ENCODE measurements at places on chromosomes 4 and X. TPM values are rescaled to one million over a fixed set of nuclear protein-coding genes. Genes with fewer than 3 reads are reported as not detected.

DNA sequence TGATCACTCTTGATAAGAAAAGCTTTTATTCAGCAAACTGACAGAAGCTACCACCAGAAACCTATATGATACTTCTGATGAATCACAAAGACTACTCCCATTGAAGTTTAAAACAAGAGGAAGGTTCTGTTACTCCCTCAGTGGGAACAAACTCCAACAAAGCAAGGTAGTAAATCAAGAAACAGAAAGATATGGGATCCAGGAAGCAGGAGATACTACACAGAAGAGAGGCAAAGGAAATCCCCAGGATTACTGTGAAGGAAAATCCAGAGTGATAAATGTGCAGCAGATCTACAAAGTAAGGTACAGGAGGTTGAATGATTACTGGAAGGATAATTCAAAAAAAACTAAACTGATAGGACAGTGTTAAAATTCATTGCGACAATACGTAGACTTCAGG, 222.4 kb downstream of the HHIP start:
- H3K4me3 ChIP-seq = no peak overlapping the region
- DNase-seq = no peak
- no peaks in the 10 kb centered on the region for H3K36me3 ChIP-seq

- no peaks in the 10 kb centered on the region for H3K27me3 ChIP-seq
- H3K4me1 ChIP-seq = no peaks in the 10 kb centered on the region
- no peak for DNase-seq
- no peaks in the 10 kb centered on the region for H3K36me3 ChIP-seq
Observed at GRCh38 chrX:122869171-122869570, 314.9 kb upstream of the GRIA3 start.

DNA sequence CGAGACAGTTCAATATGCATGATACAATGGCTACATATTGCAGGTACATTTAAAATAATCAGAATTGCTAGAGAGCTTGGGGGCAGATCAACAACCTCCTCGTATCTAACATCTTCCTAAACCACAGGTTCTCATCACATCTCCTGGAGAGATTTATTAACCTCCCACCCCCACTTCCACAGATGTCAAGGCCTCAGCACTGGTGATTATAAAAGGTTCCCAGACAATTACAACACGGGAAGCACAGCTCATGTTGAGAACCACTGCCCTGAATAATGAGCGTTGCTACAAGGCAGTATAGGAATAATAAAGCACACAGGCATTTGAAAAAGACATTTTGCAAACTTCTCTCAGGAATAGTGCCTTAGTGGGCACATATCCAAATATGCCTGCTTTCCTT, 42.8 kb downstream of the ELOVL6 start:
- no peak overlapping the region for H3K27ac ChIP-seq
- no peaks in the 10 kb centered on the region for H3K27me3 ChIP-seq
- H3K36me3 ChIP-seq = no peaks in the 10 kb centered on the region
- no peaks in the 10 kb centered on the region for H3K4me1 ChIP-seq
- no peak overlapping the region for H3K4me3 ChIP-seq

DNA sequence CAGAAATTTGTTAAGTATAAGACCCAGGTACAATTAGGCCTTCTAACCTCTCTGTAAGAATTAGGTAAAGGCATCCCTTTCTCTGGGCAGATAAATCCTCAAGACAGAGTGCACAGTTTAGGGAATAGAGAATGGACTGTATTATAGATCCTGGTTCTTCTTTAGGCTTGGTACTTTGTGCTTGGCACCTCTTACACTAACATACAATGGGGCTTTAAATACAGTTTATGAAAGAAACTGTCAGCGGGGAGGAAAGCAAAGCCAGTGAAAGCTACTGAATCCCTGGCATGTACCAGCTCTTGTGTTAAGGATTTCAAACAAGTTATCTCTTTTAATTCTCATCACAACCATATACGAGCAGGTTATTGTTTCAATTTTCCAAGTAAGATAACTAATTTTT, 1350.0 kb downstream of the ADGRL3 start:
- no peaks in the 10 kb centered on the region for H3K27me3 ChIP-seq
- H3K36me3 ChIP-seq = no peaks in the 10 kb centered on the region
- H3K4me3 ChIP-seq = no peak overlapping the region
- no peak for DNase-seq

- no peak for DNase-seq
- no peak overlapping the region for H3K27ac ChIP-seq
- no peak overlapping the region for H3K4me3 ChIP-seq
- H3K27me3 ChIP-seq = no peaks in the 10 kb centered on the region
Observed at GRCh38 chr4:153335665-153336064, 8.8 kb upstream of the MND1 start.

GRCh38 chrX:77900688-77901087, 1.4 kb downstream of the COX7B start:
- no peak for DNase-seq
- peaks cover 14% of the 10 kb centered on the region for H3K4me1 ChIP-seq
- no peaks in the 10 kb centered on the region for H3K27me3 ChIP-seq
- peak overlapping the region; percentile 89 for H3K27ac ChIP-seq
- peak overlapping the region; percentile 72 for H3K4me3 ChIP-seq
- no peaks in the 10 kb centered on the region for H3K36me3 ChIP-seq

- H3K27ac ChIP-seq = no peak overlapping the region
- no peak for DNase-seq
- no peaks in the 10 kb centered on the region for H3K27me3 ChIP-seq
- no peak overlapping the region for H3K4me3 ChIP-seq
Observed at GRCh38 chr4:4641254-4641653, 99.4 kb upstream of the STX18 start.

DNA sequence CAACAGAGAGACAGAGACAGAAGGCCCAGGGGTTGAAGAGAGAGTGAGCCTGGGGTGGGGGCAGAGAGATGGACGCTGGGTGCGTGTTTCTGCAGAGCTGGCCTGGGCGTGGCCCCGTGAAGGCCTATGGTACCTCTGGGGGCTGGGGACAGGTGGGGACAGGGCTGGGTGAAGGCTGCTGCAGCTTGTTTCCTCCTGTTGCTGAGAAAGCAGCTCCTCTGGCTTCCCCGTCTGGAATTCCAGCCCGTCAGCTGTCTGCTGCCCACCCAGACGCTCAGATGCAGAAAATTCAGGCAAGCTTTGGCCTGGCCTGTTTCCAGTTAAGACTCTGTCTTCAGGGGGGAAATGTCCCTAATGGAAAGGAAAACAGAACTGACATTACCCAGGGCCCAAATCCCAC, 76.8 kb upstream of the PSAPL1 start:
- no peak overlapping the region for H3K27ac ChIP-seq
- peaks cover 8% of the 10 kb centered on the region for H3K4me1 ChIP-seq
- H3K4me3 ChIP-seq = no peak overlapping the region
- no peak for DNase-seq
- H3K27me3 ChIP-seq = no peaks in the 10 kb centered on the region

DNA sequence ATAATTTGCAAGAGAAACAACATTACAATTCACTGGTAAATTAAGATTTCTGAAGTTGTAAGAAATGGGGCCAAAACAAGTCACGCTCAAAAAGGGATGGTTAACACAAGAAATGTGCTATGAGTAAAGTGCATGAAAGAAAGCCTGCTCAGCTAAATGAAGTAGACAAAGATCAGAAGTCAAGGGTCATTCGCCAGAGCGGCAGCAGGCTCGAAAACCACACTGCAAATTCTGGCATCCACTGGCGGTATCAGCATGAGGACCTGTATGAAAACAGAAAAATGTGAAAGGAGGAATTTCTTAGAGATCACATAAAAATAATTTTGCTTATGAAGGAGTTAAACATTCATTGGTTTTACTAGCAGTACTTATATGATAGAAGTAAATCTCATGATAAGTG, 49.6 kb downstream of the FBXL5 start:
- no peaks in the 10 kb centered on the region for H3K27me3 ChIP-seq
- DNase-seq = no peak
- H3K4me3 ChIP-seq = no peak overlapping the region
- H3K36me3 ChIP-seq = peaks cover 22% of the 10 kb centered on the region
- H3K27ac ChIP-seq = no peak overlapping the region
- H3K4me1 ChIP-seq = no peaks in the 10 kb centered on the region

- no peaks in the 10 kb centered on the region for H3K4me1 ChIP-seq
- DNase-seq = no peak
- H3K27ac ChIP-seq = no peak overlapping the region
- H3K36me3 ChIP-seq = no peaks in the 10 kb centered on the region
Observed at GRCh38 chrX:49710744-49711319, 15.0 kb upstream of the PAGE1 start.

GRCh38 chrX:42515939-42516338, 262.0 kb downstream of the PPP1R2C start:
- H3K4me1 ChIP-seq = no peaks in the 10 kb centered on the region
- H3K4me3 ChIP-seq = no peak overlapping the region
- H3K36me3 ChIP-seq = no peaks in the 10 kb centered on the region
- no peak for DNase-seq

- H3K27ac ChIP-seq = no peak overlapping the region
- no peak for DNase-seq
- no peak overlapping the region for H3K4me3 ChIP-seq
- H3K4me1 ChIP-seq = peaks cover 5% of the 10 kb centered on the region
Observed at GRCh38 chrX:49129427-49129826, 5.9 kb upstream of the GPKOW start.

DNA sequence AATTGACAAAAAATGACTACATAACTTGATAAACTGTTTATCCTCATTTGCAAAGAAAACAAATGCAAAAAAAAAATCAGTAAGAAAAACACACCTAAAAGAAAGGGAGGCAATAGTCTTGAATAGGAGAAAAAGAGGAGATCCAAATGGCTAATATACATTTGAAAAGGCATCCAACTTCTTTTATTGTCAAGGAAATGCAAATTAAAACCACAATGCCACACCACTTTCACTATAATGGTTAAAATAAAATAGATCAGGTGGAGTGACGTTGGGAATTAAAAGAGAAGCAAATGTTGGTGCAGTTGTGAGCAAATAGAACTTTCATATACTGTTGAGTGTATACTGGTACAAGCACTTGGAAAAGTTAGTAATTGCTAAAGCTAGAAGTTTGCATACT, 3.6 kb downstream of the DCAF4L1 start:
- no peaks in the 10 kb centered on the region for H3K27me3 ChIP-seq
- H3K27ac ChIP-seq = no peak overlapping the region
- H3K4me3 ChIP-seq = no peak overlapping the region
- H3K4me1 ChIP-seq = peaks cover 5% of the 10 kb centered on the region

Gene PALLD
- polyA plus RNA-seq = 193 TPM

Gene GABRB1
- 1.0 TPM for polyA plus RNA-seq

Gene BEND2
- polyA plus RNA-seq = 0.11 TPM

Gene PRAF2
- polyA plus RNA-seq = 20.7 TPM

Gene SLC49A3
- 5.2 TPM for polyA plus RNA-seq

All from heart left ventricle (tissue), 16 donors.